ENCODE measurements at places on chromosomes 16 and 17.

GRCh38 chr16:70391881-70392481, 45.3 kb downstream of the DDX19A start:
- DNase-seq = peak; percentile 47

- DNase-seq = no peak
Observed at GRCh38 chr17:1159431-1160180, 20.2 kb downstream of the ABR start.

GRCh38 chr16:78122774-78123315, 23.4 kb downstream of the WWOX start:
- peak; percentile 75 for DNase-seq

GRCh38 chr17:17929655-17930380, 42.4 kb downstream of the TOM1L2 start:
- DNase-seq = peak; percentile 34

DNA sequence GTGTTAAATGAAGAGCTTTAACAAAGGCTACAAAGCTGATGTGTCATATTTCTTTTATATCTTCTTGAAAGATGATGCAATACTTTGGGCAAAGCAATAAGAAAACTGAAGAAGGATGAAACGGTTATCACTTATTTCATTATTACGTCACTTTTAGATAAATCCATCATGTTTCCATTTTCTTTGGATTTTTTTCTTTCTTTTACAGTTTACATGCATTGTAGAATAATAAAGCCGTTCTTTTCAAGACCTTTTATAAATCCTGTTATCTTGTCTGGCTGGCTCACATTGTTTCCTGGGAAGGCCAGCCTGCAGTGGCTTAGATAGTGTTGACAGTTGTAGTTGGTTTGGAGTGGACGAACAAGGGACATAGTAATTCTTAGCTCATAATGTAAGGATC, 28.9 kb downstream of the TANC2 start:
- DNase-seq = peak; percentile 44

- DNase-seq = peak; percentile 59
Observed at GRCh38 chr16:82062645-82063058, 27.6 kb downstream of the HSD17B2 start.
